ENCODE measurements at places on chromosomes 2 and 18.

DNA sequence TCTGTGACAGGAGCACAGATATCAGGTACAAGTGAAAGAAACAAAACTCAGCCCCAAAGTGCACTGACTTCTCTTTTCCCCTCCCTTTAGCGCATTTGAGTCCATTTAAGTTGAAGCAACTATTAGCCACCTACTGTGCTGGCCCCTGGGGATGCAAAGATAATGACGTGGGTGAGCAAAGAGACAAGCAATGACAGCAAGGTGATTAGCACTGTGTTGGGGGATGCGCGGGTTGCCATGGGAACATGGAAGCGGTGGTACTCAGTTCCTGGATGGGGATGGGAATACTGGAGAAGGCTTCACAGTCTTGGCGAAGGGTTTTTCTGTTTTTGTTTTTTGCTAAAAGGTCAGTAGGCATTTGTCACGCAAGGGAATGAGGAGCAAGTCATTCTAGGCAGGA, 205.8 kb downstream of the LDLRAD4 start:
- DNase-seq, result no peak

DNA sequence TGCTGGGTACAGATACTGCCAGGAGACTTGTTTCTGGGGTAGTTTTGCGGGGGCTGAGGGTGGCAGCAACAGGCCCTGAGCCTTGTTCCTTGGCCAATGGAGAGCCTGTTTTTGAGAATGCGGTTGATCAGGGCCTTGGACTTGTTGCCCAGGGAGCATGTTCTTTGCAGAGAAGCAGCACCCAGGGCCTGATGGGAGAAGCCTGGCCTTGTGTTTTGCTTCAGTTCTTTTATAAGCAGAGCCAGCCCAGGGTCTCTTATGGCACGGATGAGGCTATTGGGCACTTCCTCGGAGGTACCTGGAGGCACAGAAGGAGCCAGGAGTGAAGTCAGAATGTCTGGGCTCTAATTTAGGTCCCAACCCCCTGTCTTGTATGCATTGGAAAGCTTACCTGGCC, 85.1 kb upstream of the MCFD2 start:
- no peak for DNase-seq

GRCh38 chr2:209942936-209943605, 59.4 kb upstream of the RPE start:
- no peak for DNase-seq

- no peak for DNase-seq
These were observed 169.1 kb upstream of the TRIB2 start for GRCh38 chr2:12547566-12548170.

DNA sequence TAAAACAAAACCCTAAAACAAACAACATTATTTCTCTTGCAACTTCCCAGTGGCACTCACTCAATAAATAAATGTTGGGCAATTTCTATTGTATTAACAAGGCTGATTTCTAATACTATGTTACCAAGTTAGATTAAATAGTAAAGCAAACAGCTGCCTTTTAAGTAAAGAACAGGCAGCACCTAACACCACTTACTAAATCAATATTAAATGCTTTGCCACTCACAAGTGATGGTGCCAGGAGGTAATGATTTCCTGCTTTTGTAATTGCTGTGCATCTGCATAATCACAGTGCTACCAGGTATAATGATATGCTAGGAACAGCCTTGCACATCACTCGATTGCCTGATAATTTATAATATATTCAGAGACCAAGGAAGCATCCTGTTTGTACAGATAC, 276.5 kb downstream of the NBAS start:
- DNase-seq, result no peak

- no peak for DNase-seq
These were observed 364.6 kb downstream of the OSR1 start for GRCh38 chr2:18993756-18994338.

DNA sequence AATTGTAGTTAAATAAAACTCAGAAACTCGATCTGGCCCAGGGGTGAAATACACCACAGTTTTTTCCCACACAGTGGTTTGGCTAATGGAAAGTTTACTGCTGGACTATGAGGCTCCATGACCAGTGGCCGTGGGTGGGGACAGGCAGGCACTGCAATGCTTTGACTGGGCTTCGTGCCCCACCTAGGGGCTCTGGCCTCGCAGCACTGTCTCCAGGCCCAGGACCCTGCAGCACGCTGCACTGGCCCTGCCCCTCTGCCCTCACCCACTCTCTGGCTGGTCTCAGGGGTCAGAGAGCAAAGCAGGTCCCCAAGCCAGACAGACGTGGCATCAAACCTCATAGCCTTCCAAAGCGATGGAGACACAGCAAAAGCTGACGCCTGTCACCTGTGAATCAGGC, 13.4 kb upstream of the B3GNT7 start:
- no peak for DNase-seq

- no peak for DNase-seq
These were observed 26.7 kb downstream of the POLR1A start for GRCh38 chr2:86078774-86079545.

- no peak for DNase-seq
These were observed 597 bp downstream of the PECR start for GRCh38 chr2:216081012-216081411.

GRCh38 chr18:40365526-40365925, 1589.5 kb upstream of the PIK3C3 start:
- no peak for DNase-seq

- DNase-seq, result no peak
These were observed 89.0 kb downstream of the MARCHF4 start for GRCh38 chr2:216283038-216283900.

GRCh38 chr2:220076734-220077133, 449.3 kb downstream of the SLC4A3 start:
- DNase-seq, result peak; percentile 69

DNA sequence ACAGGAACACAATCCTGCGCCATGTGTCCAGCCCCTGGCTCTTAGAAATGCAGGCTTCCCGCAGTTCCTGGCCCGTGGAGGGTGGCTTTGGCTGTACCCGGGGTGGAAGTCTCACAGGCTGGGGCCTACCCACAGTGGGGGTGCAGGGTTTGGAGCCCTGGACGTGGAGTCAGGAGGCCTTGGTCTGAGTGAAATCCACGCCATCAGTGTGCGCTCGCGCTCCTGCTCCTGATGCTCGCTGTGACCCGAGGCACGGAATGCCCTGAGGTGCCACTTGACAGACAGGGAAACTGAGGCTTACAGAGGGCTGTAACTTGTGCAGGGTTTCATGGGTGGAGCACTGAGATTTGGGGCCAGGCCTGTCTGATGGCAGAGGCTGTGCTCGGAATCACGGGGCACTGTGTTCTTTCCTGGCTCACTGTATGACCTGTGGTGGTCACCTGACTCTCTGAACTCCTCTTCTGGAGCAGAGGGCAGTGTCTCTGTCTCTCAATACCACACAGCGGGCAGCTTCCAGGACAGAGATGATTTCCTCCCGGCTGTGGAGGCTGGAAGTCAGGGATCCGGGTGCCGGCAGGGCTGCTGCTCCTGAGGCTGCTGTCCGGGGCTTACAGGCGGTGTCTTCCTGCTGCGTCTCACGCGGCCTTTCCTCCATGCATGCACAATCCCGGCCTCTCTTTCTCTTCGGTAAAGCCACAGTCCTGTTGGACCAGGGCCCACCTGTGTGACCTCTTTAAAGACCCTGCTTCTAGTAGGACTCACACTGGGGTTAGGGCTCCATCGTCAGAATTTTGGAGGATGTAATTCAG, 25.9 kb upstream of the ALLC start:
- DNase-seq, result no peak

DNA sequence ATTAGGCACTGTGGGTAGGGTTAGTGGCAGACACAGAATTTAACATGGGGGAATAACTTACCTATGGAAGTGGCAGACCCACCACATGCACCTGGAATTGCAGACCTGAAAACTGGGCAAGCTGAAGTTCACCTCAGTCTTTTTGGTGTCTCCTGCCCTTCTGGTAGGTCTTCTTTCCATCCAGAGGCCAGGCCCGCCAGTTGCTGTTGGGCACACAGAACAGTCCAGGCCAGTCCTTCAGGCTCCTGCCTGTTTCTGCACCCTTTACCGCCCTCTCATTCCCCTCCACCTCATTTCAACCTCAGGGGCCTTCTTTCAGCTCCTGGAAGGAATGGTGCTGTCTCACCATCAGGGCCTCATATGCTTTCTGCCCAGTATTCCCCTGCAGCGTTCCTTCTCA, 358.9 kb upstream of the ETAA1 start:
- no peak for DNase-seq

DNA sequence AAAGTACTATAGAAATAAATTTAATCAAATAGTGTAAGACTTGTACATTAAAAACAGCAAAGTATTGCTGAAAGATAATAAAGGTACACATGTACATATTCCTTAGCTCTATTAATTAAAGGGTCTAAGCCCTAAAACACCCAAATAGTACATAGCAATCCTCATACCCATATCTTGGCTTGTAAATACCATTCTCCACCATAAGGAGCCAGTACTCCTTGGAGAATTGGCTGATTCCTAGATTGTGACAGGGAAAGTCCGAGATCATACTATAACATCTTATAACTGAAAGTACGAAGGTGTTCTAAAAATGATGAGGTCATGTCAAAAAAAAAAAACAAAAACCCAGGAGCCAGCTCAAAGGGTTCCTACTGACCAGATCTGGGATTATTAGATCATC, 614.6 kb downstream of the SUCLG1 start:
- DNase-seq, result no peak

DNA sequence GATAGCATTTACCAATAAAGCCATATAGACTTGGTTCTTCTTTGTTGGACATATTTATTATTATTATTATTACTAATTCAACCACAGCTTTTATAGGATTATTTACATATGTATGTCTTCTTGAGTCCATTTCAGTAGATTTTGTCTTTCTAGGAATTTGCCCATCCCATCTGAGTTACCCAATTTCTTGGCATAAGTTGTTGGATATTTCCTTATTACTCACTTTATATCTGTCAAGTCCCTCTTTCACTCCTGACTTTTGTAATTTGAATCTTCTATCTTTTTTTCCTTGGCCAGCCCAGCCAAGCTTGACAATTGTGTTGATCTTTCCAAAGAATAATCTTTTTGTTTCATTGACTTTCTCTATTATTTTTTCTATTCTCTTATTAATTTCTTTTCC, 543.7 kb downstream of the SUCLG1 start:
- no peak for DNase-seq

- DNase-seq, result no peak
These were observed 181.4 kb downstream of the TMEM18 start for GRCh38 chr2:495745-496275.

DNA sequence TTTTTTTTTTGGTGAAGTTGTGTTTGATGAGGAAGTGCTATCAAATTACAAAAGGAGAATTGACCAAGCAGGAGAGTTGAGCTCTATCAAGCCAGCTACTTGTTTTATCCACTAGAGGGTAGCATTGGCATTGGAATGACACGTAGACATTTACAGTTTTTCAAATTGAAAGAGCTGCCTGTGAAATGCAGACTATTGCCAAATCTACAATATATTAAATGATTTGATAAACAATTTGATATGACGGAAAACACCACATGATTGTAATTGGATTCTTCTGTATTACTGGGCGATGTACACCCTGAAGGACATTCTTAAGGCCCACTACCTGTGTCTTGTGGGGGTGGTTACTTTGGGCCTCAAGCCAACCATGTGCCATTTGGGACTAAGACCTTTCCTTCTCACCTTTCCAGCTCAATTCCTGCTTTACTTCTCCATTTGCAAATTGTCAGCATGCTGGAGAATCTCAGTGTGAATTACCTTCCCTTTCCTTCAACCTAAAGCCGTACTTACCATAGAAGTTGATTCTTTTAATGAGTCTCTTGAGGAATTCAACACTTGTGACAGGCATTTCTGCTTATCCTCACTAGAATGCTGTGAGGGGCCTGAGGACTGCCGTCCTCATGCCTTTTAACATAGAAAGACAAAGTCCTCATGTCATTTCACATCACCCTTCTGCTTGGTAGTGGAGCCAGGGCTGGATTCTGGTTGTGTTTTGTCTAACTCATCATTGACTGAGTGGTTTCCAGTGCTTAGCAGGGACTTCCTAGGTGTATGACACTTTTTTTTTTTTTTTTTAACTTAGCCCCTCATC, 134.8 kb upstream of the THUMPD2 start:
- peak; percentile 20 for DNase-seq

All from BJ (cell line).